Eye (tissue), 1 donor: ENCODE measurements at places on chromosomes 2 and 18.

DNA sequence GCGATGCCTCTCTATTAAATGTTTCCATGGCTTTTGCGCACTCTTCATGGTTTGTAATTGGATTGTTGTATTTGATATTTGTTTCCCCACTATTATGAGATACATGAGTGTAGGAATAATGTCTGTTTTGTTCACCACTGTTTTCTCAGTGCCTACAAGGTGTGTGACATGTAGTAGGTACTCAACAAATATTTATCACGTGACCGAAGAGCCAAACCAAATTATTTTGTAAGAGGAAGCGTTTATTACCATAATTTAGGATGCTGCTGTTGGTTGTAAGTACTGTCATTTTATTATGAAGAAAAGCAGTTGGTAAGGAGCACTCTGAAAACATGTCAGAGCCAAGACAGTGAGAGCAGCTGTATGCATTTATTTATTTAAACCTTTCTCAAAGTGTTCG lies 32.2 kb upstream of the CTLA4 start:
- DNase-seq = no peak

GRCh38 chr18:8450898-8451665 lies 158.2 kb upstream of the RAB12 start:
- DNase-seq = no peak

- no peak for DNase-seq
Observed at GRCh38 chr18:8036551-8036950, 469.4 kb downstream of the PTPRM start.

DNA sequence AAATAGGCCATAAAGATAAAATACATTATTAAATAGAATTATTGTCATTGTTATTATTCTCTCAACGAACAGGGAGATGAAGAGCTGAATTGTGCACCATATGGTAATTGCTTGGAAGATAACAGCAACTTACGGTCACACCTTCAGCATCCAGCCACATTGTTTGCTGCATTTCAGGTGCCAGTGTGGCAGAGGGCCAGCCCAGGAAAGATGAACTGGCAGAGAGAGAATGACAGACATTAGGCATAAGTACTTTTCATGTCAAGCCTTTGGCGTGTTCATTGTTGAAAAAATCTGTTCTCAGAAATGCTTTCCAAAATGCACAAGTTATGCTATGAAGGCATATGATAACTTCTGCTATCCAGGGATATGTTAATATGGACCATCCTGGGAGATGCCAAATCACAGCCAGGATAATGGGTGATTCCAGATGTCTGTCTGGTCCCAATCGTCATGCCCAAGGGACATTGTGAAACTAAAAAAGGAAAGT lies 748.6 kb upstream of the PIK3C3 start:
- DNase-seq = no peak

DNA sequence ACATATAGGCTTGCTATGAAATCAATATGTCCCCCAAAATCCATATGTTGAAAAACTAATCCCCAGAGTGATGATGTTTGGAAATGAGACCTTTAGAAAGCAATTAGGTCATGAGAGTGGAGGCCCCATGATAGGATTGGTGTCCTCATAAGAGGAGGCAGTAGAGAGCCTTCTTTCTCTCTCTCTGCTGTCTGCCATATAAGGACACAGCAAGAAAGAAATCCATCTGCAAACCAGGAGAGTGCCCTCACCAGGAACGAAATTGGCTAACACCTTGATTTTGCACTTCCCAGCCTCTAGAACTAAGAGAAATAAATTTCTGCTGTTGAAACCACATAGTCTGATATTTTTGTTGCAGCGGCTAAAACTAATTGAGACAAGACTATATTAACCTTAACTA lies 89.5 kb downstream of the NBAS start:
- DNase-seq = no peak

DNA sequence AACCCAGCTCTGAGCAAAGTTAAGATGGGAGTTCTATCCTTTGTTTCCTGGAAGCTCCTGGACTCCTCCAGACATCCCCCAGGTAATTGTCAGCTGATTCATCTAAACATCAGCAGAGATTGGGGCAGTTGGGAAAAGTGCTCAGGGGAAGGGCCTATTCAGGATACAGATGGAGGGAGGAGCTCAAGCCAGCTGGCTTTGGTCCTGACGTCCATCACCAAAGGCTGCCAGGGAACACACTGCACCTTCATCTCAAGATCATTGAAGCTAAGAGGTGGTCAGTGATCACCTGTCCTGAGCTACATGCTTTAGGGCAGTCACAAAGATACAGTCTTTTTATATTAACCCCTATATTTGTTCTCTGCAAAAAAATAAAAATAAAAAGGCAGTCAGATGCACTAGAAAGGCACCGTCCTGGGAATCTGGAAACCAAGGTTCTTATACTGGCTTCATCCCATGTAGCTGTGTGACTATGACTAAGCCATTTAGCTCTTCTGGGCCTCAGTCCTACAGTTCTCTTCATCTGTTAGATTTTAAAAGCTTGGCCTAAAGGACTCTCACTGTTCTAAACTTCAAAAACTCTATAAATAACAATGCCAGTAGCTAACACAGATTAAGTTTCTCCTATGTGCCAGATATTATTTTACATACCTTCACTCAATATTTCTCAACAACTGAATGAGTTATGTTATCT lies 446.5 kb downstream of the BCL11A start:
- no peak for DNase-seq

GRCh38 chr18:48003426-48004349 lies 73.2 kb upstream of the SMAD2 start:
- peak; percentile 69 for DNase-seq

GRCh38 chr2:121400201-121400600 lies 115.2 kb upstream of the TFCP2L1 start:
- DNase-seq = peak; percentile 54

DNA sequence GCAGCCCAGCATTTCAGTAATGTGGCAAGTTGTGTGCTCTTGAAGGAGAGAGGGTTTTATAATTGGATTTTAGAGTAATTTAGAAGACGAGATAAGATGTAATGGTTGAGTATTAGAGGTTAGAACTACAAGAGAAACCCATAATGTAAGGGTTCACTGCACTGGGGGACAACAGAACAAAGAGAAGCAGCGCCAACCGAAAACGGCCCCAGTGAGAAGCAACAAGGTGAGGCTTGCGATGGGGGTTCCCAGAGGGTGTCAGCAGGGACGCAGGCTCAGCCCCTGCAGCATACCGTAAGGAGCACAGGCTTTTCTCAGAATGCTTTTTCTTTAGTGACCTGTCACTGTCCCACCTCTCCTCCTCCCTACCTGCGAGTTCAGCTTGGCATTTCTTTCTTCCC lies 183.9 kb upstream of the ETAA1 start:
- DNase-seq = no peak

- no peak for DNase-seq
Observed at GRCh38 chr2:1626271-1626681, 118.0 kb downstream of the PXDN start.

DNA sequence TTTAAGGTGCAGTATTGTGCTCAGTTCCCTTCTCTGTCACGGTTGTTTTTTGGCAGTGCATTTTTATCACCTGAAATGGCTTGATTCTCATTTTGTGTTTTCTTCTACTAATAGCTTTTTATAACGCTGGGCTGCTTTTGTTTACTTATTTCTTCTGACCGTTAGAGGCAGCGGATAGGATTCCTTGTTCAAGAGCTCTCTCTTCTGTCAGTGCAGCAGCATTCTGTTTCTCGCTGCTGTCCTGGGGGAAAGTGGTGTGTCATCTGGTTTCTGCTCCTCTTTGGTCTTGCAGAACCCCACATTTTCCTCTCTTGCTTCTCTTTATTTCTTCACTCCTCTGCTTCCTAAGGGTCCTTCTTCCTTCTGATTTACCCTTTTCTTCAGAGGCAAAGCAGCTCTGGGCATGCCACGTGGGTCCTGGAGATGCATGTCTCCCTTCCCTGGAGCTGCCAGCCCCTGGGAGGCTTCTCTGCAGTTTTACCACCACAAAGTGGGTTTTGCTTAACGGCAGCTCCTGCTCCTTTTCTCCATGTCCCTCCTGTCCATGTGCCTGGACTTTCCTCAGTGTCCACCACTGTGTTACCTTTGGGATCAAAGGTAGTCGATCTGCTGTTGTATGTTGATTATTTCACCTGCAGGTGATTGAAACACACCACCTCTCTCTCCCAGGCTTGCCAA lies 47.3 kb upstream of the SNTG2 start:
- no peak for DNase-seq
